ENCODE measurements at places on chromosomes 16 and 17.
A peak's percentile ranks its signal among the peaks of the same experiment; 100 is the strongest.

DNA sequence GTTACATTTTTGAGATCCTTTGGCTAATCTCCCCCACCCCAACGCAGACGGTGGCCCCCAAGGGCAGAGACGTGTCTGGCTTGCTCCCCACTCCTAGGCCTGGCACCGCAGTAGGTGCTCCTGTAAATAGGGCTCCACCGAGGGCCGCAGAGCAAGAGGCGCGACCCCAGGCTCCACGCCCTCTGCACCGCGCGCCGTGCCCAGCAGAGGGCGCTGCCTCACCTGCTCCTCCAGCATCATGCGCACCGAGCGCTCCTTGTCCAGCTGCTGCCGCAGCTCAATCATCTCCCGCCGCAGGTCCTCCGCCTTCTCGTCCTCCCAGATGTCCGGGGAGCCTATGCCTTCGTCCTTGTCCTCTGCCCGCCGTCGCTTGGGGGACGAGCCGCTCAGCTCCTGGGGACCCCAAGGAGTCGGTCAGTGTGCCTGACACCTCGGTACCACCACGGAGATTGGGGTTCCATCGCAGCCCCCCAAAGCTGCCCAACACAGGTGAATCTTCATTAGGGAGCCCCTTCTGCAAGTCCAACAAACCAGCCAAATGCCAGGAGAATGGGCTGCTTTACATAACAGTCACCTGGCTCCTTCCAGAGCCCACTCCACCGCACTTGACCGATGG is 11.2 kb downstream of the TFAP4 start:
- no peak for DNase-seq

- no peak for DNase-seq
These were observed 97.9 kb upstream of the CRHR1 start for GRCh38 chr17:45686250-45686649.

DNA sequence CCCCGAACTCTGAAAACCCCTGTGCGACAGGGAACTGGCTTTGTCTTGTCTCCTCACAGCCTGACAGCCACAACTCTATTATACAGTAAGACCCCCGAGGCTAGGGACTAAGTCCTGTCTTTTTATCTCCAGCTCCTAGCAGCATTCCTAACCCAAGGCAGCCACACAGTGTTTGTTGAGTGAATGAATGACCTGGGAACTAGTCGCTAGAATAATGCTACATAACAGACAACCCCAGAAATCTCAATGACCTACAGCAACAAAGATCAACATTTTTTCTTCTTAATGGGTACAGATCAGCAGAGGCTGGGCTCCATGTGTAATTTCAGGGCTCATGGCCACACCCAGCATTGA is 71.4 kb upstream of the TNRC6C start:
- no peak for DNase-seq

DNA sequence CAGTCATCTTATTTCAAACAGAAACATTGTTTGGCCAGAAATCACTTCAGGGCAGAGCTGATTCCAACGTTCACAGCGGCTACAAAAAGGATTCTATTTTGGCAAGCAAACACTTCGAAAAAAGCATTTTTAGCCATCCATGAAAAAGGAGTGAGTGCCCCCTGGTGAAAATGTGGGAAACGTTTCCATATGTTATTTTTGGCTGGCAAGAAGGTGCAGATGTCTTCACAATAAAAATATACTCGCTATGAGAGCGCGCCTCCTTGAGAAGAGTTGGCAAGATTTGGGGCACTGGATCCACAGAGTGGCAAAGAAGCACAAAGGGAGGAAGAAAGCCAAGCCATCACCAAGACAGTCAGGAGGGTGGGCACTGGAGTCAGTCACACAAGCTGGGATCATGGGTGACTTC is 191.1 kb downstream of the CHD9NB start:
- peak; percentile 15 for DNase-seq

GRCh38 chr17:30199600-30199999 is 35.9 kb downstream of the SLC6A4 start:
- no peak for DNase-seq

GRCh38 chr16:57486858-57487834 is 853 bp upstream of the DOK4 start:
- DNase-seq = no peak

GRCh38 chr16:64455275-64455674 is 666.6 kb downstream of the CDH11 start:
- no peak for DNase-seq

GRCh38 chr17:64190472-64190871 is 60.5 kb upstream of the ERN1 start:
- no peak for DNase-seq

GRCh38 chr16:24116046-24116776 is 139.9 kb upstream of the CACNG3 start:
- DNase-seq = no peak

DNA sequence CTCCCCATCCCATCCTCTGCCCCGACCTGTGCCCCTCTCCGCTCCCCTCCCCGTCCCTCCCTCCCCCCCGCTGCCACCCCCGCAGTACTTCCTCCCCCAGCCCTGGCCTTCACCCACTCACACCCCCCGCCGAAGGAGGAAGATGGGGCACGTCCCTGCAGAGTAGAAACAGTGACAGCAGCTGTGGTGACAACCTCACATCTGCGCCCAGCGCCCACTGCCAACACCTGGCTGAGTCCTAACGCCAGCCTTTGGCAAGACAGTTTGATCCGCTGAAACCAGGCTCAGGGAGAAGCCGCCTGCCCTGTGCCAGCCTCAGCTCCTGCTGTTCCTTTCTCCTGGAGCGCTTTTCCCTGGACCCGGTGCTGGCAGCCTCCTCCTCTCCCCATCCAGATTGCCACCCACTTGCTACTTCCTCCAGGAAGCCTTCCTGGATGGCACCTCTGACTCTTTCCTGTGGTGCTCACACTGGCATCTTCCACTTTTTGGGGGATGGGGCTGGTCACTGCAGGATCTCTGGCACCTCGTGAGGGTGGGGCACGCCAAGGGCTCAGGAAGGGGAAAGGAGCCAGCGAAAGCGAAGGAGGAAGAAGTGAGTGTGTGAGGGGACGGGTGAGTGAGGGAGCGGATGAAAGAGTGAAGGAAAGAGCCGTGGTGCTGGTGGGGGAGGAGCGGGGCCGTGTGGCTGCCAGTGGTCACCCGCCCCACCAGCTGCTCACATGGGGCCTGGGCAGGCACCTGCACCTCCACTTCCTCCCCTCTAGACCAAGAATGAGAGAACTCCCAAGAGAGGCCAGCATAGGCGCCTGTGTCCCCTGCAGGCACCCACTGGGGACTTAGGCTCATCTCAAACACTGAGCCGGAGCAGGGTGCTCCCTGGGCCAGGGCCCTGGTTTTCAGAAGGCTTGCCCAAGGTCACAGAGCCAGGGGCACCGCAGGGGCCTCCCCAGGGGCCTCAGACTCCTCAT is 27.0 kb downstream of the ZFPM1 start:
- no peak for DNase-seq

DNA sequence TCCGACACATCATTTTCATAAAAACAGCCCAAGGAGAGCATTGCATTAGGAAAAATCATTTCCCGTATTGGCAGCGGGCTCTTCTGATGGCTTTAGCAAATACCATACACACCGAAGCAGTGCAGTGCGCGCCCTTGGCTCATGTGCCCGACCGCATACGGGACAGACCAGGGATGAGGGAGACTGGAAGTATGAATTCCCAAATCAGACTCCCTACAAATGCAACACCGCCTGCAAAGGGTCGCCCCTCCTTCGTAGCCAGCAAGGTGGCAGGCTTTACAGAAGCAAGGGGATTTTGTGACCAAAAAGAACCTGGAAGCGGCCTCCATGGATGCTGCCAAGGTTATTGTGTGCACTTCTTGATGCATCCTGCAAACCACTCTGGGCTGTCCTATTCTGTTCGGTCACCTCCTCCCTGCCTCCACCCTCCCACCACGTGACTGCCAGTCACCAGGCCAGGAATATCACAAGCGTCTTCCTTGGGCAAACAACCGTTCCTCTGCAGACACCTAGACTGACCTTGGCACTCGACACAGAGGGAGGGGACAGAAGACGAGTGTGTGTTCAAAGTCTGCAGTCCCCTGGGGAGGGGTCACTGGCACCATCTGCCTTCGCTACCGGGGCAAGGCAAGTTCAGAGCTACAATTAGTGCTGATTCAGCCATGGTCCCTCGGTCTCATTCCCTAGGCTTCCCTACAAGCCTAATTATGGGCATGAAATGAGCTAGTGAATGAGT is 460.4 kb downstream of the SLC39A11 start:
- no peak for DNase-seq

- DNase-seq = no peak
These were observed 87.7 kb downstream of the MRM3 start for GRCh38 chr17:869567-870525.

DNA sequence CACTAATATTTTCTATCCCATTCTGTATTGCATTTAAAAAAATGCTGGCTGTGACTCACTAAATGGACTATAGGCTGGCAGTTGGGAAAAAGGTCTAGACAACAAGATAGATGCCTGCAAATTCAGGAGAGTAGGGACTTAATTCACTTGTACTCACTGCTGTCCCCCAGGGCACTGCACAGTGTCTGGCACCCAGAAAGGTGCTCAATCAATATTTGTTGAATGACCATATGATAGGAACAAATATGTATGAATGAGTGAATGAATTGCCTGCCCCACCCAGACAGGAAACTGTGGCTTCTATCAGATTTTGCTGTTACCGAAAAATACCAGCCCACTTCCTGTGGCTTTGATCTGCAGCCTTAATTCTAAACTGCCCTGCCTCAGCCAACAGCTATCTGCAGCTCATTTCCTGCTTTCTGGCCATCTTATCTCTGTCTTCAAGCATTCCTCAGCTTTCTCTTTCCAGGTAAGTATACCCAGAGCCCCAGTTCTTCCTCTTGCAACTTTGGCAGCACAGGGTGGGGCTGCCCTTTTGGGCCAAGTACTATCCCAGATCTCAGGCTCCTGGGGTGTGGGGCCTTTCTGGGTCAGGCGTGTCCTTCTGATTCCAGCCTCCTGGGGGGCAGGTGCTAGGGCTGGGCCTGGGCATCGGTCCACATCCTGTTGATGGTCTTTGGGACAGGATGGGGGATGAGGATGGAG is 15.3 kb upstream of the TNS4 start:
- DNase-seq = no peak

GRCh38 chr17:73283841-73284282 is 22.2 kb upstream of the CPSF4L start:
- no peak for DNase-seq

DNA sequence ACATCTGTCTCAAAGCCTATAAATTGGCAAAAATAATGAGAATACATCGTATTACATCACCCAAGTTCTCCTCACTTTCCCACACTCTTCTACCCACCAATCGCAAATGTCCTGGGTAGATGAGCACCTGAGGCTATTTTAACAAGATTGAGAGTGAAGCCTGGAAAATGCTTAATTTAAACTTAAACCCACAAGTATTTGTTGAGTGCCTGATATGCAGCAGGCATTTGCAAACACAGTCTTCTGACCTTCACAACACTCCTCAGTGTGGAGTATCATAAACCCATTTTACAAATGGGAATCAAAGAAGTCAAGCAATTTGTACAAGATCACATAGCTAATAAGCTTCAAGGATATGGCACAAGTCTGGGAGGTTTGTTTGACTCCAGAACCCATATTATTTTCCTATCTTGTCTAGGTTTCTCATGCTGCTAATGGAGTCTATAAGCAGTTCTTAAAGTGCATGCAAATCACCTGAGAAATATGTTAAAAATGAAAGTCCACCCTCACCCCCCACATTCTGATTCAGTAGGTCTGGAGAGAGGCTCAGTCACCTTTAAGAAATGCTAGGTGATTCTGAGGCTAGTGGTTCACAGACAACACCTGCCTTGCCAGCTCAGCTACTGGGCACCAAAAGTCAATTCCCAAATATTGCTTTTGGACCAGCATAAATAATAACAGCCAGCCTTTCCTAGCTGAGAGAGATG is 34.9 kb upstream of the CCL2 start:
- no peak for DNase-seq

DNA sequence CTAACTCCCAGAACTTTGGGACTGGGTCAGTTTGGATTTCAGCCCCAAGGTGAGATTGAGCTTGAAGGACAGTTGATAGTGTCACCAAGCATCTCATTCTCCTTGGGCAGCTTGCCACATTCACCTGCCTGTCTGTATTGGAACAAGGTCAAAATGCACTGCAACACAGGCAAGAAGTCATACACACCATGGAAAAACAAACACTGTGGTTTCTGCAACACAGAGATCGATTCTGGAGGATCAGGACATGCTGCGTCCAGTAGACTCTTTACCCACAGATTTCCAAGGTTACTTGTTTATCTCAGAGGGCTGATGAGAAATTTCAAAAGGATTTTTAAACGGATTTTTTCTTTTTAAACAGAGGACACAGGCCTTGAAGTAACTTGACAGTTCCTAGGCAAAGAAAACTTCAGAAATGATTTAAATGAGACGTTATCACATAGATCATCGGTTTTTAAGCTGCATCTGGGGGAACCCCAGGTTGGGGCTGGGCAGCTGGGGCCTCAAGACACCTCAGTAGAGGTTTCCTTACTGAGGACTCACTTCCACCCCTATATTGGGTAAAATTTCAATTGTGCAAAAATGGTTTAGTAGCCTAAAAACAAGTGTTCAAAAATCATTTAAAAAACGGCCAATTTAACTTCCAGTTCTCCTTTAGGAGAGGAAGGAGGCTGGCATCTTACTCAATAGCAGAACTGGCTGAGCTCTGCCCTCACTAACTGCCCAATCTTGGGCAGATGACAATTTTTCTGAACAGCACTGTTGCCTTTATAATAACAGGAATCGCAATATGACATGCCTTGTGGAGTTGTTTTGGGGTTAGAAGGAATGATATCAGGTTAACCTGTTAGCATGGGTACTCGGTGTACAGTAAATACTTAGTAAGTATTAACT is 299.3 kb downstream of the XYLT1 start:
- DNase-seq = no peak

DNA sequence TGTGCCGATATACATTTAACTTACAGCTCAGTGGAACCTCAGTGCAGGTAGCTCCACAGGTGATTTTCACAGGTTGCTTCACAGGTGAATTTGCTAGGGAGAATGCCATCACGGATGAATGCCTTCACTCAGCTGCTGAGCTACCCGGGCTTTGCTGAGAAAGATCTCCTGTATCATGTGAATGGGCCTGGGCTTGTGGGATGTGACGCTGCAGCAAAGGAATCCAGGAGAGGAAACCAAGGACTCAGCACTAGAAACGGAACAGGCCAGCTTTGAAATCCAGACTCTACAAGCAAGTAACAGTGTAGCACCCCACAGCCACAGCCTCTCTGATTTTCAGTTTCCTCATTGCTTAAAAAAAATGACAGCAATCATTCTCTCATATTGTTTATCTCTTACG is 271.4 kb upstream of the MAF start:
- DNase-seq = no peak

GRCh38 chr17:73342050-73342522 is 30.3 kb upstream of the CDC42EP4 start:
- peak; percentile 73 for DNase-seq

DNA sequence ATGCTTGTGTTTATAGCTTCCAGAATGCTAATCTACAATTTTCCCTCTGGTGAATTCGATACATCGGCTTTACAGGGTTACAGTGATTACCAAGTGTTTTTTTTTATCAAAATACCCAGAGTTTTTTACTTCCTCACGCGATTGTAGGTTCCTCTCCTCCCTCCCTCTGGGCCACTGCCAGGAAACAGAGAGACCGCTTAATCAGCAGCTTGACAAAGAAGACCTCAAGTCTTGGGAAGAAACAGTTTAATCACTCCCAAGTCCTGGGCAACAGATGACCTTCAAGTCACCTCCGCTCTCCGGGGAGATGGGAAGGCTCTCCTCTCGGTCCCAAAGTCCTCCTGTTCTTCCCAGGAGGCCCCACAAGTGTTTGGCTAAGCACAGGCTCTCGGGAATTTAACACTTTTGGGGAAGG is 23.5 kb downstream of the SMTNL2 start:
- peak; percentile 58 for DNase-seq
